ENCODE measurements at places on chromosomes 16 and 17.

- H3K27ac ChIP-seq, result no peak overlapping the region
- no peaks in the 10 kb centered on the region for H3K36me3 ChIP-seq
- H3K4me3 ChIP-seq, result no peak overlapping the region
- DNase-seq, result no peak
- H3K27me3 ChIP-seq, result no peaks in the 10 kb centered on the region
Observed at GRCh38 chr16:10027553-10027952, 154.7 kb downstream of the GRIN2A start.

GRCh38 chr16:88630941-88631340 is 7.4 kb upstream of the IL17C start:
- H3K4me1 ChIP-seq, result peaks cover 19% of the 10 kb centered on the region
- H3K36me3 ChIP-seq, result peaks cover 57% of the 10 kb centered on the region
- H3K4me3 ChIP-seq, result no peak overlapping the region
- DNase-seq, result no peak
- H3K27ac ChIP-seq, result no peak overlapping the region

DNA sequence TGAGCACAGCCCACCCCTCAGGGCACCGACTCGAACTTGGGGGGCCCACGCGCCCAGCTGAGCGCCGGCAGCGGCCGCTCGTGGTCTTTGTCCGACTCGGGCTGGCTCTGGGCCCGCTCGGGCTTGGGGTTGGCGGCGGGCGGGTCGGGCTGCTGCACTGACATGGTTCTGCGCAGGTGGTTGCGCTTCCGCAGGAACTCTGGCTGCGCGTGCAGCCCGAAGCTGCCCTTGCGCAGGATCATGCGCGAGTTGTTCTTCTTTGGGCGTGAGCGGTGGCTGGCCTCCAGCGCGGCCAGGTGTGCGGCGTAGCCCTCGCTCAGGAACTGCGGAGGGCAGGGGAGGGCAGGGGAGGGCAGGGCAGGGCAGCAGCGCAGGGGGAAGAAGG is 11.1 kb downstream of the PIMREG start:
- no peaks in the 10 kb centered on the region for H3K36me3 ChIP-seq
- DNase-seq, result no peak
- no peak overlapping the region for H3K4me3 ChIP-seq
- no peak overlapping the region for H3K27ac ChIP-seq

DNA sequence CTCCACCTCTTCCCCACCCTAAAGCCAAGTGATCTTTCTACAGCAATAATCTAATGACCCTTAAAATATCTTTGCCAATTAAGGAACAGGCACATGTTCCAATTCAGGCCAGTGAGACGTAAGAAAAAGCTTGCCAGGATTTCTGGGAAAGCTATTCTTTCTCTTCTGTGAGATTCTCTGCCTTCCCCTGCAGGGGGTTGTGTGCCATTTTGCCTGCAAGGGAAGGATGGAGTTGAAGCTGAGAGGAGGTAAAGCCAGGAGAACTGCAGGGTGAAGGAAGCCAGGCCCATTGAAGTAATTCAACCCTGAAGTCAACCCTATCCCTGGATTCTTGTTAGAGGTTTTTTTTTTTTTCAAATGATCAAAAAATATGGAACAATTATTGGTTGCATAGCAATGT is 9.0 kb upstream of the LPO start:
- H3K27ac ChIP-seq, result no peak overlapping the region
- DNase-seq, result no peak
- H3K4me1 ChIP-seq, result no peaks in the 10 kb centered on the region
- H3K36me3 ChIP-seq, result no peaks in the 10 kb centered on the region
- H3K4me3 ChIP-seq, result no peak overlapping the region

- peak overlapping the region; percentile 79 for H3K4me3 ChIP-seq
- no peak overlapping the region for H3K27ac ChIP-seq
- peaks cover 36% of the 10 kb centered on the region for H3K36me3 ChIP-seq
- H3K4me1 ChIP-seq, result peaks cover 32% of the 10 kb centered on the region
- DNase-seq, result peak; percentile 67
Observed at GRCh38 chr17:8151120-8151640, 1.0 kb downstream of the PER1 start.
